ENCODE measurements at places on chromosomes 6 and 20.

DNA sequence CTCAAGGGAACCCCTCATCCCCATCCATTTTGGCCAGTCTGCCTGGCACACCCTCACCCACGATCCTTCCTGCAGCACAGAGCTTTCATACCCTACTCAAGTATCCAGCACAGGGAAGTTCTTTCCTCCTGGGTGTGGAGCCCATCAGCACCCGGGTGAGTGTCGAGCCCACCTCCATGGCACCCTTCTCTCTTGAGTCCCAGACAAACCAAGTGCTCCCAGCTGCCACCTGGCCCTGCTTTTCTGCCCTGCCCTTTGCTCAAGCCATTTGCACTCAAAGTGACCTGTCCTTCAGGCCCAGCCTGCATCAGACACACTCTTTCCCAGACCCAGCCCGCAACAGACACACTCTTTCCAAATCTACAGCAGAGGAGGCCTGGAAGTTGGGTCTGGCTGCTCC is 257.2 kb downstream of the DLL1 start:
- peak; percentile 36 for DNase-seq

- no peak for DNase-seq
Observed at GRCh38 chr6:94680669-94681212, 896.6 kb upstream of the MANEA start.

DNA sequence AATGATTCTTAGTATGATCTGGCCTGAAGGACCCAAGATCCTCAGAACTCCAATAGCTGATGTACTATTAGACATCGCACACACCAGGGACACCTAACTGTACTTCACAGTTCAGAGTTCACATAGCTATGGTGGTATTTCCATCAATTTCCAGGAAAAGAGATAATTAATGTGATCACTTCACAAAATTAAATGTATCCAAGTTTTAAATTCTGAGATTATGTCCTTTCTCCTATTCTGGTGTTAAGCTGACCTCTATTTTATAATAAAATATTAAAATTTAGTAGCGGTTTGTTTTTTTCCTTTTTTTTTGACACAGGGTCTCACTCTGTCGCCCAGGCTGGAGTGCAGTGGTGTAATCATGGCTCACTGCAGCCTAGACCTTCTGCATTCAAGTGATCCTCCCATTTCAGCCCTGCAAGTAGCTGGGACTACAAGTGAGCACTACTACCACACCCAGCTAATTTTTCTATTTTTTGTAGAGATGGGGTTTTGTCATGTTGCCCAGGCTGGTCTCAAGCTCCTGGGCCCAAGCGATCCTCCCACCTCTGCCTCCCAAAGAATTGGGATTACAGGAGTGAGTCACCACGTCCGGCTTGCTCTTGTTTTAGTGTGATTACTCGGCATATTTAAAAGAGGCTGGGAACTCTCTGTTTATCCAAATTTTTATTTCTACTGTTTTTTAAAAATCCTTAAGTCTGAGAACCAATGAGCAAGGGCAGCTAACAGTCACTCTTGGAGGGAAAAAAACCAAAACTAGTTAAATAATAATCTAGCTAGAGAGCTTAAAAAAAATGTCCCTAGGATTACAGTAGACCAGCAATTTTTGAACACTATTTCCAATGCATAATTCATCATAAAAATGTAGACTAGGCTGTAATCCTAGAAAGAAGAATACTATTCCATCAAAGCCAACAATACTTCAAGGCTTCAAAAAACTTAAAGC is 16.0 kb downstream of the KIF13A start:
- DNase-seq = no peak

DNA sequence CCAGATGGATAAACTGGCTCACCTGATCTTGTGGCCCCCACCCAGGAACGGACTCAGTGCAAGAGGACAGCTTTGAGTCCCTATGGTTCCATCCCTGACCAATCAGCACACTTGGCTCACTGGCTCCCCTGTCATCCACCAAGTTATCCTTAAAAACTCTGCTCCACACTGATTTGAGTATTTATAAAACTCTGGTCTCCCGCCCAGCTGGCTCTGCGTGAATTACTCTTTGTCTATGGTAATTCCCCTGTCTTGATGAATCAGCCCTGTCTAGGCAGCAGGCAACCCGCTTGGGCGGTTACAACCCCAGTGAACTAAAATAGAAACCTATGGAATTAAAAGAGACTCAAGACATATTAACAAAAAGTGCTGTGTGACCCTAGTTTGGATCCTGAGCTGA is 38.1 kb upstream of the CD83 start:
- no peak for DNase-seq

GRCh38 chr6:42025066-42025844 is 25.1 kb upstream of the TAF8 start:
- no peak for DNase-seq

GRCh38 chr20:39874049-39874893 is 814.8 kb downstream of the MAFB start:
- no peak for DNase-seq

GRCh38 chr6:167426084-167426483 is 101.2 kb downstream of the TTLL2 start:
- no peak for DNase-seq

GRCh38 chr6:29705389-29706231 is 17.6 kb upstream of the HLA-F start:
- no peak for DNase-seq

DNA sequence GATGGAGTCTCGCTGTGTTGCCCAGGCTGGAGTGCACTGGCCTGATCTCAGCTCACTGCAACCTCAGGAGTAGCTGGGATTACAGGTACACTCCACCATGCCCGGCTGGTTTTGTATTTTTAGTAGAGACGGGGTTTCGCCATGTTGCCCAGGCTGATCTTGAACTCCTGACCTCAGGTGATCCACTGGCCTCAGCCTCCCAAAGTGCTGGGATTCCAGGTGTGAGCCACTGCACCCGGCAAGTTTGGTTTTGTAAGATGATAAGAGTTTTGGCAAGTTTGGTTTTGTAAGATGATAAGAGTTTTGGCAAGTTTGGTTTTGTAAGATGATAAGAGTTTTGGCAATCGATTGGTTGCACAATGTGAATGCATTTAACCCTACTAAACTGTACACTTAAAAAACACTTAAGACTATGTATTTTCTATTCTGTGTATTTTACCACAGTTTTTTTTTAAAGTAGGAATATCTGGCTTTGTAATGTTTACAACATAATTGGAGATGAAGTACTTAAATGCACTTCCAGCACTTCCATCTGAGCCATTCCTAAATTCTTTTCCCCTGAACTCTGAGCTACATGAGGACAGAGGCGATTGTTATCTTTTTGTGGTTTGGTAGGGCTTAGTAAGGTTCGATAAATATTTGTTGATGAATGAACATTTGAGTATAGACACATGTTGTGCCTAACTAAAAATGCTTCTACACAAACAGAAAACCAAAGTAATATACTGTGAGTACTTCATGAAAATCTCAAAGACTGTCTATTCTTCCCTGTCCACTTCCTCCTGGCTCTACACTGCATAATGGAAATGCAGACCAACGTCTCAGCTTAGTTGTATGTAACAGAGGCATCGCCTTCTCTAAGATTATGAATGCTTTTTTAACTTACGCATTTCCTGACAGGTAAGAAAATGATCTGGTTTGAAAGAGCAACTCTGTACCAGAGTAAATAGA is 18.8 kb downstream of the SAMHD1 start:
- DNase-seq = no peak

DNA sequence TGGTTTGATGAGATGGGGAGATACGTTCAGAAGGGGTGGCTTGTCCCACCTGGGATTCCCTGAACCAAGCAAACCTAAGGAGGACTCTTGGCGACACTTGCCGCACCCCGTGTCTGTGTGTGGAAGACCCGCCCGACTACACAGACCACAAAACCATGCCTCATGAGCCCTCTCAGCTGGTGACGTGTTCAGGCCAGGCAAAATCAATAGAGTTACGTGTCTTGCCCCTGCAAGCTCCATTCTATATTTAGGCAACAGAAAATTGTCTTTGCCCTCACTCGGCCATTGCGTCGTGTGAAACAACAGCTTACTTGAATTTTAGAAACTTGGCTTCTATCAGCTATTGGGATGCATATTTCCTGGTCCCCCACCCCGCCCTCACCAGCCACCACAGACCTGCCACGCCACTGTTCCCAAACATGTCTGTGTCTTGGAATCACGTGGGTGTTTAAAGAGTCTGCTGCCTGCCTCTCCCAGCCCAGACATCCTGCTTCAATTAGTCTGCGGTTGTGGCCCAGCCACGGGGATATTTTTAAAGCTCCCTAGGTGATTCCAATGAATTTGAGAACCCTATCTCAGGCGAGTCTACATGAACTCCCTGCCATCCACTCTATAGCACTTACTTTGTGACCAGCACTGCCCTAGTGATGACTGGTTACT is 279.2 kb upstream of the EXOC2 start:
- no peak for DNase-seq

GRCh38 chr6:150282806-150283205 is 86.0 kb upstream of the IYD start:
- DNase-seq = no peak

GRCh38 chr6:154738551-154738961 is 5.3 kb downstream of the SCAF8 start:
- DNase-seq = no peak

DNA sequence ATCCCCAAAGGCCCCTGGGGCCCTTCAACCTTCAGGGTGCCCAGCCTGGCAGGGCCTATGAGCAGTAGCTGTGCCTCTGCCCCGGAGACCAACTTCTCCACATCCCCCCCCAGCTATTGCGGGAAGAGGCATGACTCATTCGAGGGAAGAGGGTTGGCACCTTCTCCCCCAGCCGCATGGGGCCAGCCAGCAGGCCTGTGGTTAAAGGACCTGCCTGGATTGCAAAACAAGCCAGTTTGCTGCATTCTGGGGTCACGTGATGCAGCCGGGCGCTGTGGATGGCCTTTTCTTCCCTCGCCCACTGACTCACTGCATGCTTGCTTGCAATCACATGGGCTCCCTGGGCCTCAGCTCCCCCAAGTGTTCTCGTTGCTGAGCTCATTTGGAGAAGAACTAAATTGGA is 182.5 kb downstream of the MAFB start:
- DNase-seq = no peak

DNA sequence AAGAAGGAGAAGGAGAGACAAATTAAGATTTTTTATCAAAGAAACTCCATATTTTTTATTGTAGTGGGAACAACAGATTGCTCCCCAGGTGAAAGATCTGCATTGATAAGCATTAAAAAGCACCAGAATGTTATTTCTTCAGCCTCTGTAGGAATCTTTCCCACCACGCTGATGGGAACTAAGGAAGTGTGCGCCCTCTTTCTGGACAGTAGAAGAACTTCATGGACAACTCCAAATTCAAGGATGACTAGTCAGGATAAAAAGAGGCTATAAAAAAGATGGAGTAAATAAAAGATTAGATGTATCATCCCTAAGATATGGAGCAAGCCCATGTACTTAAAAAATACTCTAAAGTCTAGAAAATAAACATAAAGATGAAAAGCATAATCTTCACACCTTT is 45.8 kb upstream of the PAK5 start:
- no peak for DNase-seq

- DNase-seq = no peak
Observed at GRCh38 chr6:136739501-136739900, 52.8 kb downstream of the MAP3K5 start.

GRCh38 chr6:30071081-30071818 is 4.3 kb downstream of the PPP1R11 start:
- DNase-seq = no peak

GRCh38 chr20:39214828-39215227 is 252.7 kb downstream of the DHX35 start:
- no peak for DNase-seq

GRCh38 chr20:29873946-29874345 is 1383.5 kb upstream of the DEFB115 start:
- DNase-seq = peak; percentile 73

GRCh38 chr20:41169162-41169690 is 31.9 kb downstream of the PLCG1 start:
- no peak for DNase-seq

GRCh38 chr20:21767739-21768223 is 62.3 kb downstream of the PAX1 start:
- no peak for DNase-seq

DNA sequence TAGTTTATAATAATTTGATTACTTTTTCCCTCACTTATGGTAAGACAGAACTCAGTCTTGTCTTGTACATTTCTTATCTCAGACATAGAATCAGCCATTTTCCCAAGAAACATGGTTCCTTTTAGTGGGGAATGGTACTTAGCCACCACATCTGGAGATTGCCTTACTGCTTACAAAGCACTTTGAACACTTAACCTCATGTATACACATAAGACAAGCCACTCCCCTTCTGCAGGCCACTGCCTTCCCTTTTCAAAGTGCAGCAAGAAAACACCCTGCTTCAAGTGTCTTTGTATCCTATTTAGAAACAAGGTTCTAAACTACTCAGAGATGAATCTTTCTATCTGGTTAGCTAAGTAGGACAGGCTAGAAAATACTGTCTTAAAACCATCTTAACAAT is 159.2 kb downstream of the UBE3D start:
- DNase-seq = no peak

- DNase-seq = peak; percentile 74
Observed at GRCh38 chr20:63775096-63775978, 35.8 kb downstream of the SLC2A4RG start.

DNA sequence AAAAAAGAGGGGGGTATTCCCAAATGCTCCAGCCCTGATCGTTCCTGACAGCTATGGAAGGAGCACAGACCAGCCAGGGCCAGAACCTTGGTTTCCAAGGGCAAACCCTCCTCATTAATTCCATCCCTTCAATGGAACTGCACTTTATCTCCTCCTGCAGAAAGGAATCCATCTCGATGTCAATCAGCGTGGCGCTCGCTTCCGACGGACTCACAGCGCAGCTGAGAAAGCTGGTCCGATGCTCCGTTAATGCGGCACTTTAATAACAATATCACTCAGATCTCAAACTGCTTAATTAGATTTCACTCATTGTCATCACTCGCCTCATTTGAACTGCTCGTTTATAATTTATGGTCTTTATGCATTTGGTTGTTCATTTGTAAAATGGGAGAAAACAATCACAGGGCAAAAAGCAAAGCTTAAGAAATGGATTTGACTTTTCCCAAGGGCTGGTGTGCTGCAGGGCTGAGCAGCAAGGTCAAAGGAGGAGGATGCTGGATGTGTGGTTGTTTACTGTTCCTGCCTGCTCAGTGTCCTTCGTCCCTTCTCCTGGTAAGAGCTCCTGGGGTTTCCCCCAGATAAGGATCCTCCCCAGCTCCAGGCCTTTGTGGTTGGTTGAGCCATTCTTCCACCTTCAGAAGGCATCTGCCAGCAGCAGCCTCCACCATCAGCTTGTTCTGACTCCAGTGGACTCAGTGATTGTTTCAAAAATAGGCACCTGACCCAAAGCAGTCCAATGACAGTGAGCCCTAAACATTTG is 152.7 kb downstream of the ANKRD60 start:
- no peak for DNase-seq

GRCh38 chr20:63166193-63167020 is 49.5 kb downstream of the YTHDF1 start:
- DNase-seq = no peak
